ENCODE measurements at places on chromosomes 3 and 15. TPM values are rescaled to one million over a fixed set of nuclear protein-coding genes. Genes with fewer than 3 reads are reported as not detected.

DNA sequence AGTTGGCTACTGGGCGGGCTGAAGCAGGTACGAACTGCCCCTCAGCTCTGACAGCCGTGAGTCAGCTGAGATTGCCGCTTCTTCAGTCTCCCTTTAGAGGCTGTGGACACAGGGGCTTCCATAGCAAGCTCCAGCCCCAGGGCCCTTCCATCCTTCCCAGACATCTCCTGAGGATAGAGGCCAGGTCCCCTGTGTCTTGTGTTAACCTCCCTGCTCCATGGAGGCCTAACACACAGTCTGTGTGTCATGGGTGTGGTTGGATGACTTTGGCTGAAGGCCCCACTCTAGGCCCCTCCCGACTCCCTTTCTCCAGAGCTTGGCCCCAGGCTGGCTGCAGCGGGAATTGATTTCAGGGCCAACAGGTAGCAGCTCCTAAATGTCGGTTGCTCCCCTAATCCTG lies 116.1 kb upstream of the TLE3 start:
- no peak overlapping the region for H3K4me3 ChIP-seq
- H3K27ac ChIP-seq, result no peak overlapping the region
- H3K36me3 ChIP-seq, result no peaks in the 10 kb centered on the region
- DNase-seq, result no peak
- no peaks in the 10 kb centered on the region for H3K27me3 ChIP-seq
- H3K4me1 ChIP-seq, result no peaks in the 10 kb centered on the region

GRCh38 chr15:84785053-84785452 lies 32.1 kb upstream of the ALPK3 start:
- H3K36me3 ChIP-seq, result peaks cover 23% of the 10 kb centered on the region
- no peak overlapping the region for H3K4me3 ChIP-seq
- no peak for DNase-seq
- H3K27ac ChIP-seq, result no peak overlapping the region

DNA sequence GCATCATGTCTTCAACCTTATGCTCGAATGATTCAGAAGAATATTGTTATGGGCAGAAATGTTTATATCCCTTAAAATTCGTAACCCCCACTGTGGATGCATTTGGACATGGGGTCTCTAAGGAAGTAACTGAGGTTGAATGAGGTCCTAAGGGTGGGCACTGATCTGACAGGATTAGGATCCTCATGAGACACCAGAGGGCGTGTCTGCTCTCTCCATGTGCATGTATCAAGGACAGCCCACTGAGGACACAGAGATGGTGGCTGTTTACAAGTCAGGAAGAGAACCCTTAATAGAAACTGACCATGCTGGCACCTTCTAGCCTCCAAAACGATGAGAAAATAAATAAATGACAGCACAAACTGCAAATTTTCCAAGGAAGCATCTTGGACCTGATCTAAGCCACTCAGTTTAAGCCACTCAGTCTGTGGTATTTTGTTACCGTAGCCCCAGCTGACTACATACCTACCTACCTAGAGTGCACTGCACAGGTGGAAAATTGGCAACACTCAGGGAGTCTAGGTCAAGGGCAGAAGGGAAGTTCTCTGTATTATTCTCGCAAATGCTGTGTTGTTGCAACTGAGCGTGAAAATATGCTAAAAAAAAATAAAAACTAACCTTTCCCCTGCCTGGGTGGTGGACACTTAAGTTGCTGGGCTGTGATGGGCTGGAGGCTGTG lies 126.6 kb downstream of the TJP1 start:
- no peaks in the 10 kb centered on the region for H3K27me3 ChIP-seq
- no peak for DNase-seq
- H3K36me3 ChIP-seq, result peaks cover 8% of the 10 kb centered on the region
- H3K4me3 ChIP-seq, result no peak overlapping the region

DNA sequence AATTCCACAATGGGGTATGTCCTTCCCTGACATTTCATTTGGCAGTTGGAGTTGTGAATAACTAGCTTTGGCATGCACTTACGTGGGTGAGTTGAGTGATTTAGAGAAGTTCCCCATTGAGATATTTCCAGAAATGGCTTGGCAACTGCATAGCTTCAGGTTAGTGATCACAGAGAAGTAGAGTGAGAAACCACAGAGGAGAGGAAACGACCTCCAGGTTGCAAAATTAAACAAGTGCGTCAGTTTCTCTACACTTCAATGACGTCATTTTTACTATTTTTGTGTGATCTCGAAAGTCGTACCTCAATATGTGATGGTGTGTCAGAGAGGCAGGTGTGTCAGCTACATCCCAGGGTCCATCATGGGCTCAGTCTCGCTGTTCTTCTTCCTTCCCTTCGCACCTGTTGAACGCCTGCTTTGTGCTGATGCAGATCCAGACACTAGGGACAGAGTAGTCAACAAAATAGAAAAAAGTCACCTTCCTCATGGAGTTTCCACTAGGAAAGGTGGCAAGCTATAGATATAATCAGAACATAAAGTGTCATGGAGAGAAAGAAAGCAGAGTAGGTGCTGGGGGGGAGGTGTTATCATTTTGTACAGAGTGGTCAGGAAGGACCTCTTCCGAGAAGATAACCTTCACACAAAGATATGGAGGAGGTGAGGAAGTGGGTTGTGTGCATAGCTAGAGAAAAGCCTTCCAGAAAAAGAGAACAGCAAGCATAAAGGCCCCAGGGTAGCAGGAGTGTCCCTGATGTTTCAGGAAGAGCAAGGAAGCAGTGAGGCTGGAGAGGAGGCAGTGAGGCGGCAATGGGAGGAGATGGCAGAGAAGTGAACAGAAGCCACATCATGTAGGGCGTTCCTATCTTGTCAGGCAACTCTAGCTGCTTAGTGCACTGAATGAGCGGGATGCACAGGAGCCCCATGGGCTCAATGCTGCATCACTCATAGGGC lies 75.6 kb downstream of the MCTP2 start:
- no peak overlapping the region for H3K27ac ChIP-seq
- H3K4me3 ChIP-seq, result no peak overlapping the region
- DNase-seq, result no peak
- H3K27me3 ChIP-seq, result no peaks in the 10 kb centered on the region

DNA sequence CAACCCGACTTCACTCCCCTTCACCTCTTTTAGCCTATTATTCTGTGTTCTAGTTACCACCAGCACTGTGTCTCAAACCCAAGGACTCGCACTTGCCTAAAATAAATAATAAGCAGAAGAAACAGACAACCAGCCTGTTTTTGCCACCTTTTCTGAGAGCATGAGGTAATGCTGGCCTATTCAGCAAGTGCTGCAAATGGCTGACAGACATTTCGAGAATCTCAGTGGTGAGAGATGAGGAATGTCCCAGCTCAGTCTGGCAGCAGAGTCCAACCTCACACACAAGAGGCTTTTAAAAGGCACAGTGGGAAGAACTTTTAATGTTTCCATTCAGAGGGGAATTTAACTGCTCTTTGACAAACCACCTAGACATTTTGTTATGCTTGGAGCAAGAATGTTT lies 143.3 kb upstream of the GMNC start:
- no peaks in the 10 kb centered on the region for H3K36me3 ChIP-seq
- DNase-seq, result no peak
- no peaks in the 10 kb centered on the region for H3K4me1 ChIP-seq
- no peak overlapping the region for H3K4me3 ChIP-seq

- no peaks in the 10 kb centered on the region for H3K27me3 ChIP-seq
- H3K4me1 ChIP-seq, result no peaks in the 10 kb centered on the region
- H3K36me3 ChIP-seq, result peaks cover 12% of the 10 kb centered on the region
- H3K4me3 ChIP-seq, result no peak overlapping the region
Observed at GRCh38 chr3:65385805-65386204, 652.9 kb downstream of the MAGI1 start.

- H3K27ac ChIP-seq, result peak overlapping the region; percentile 72
- H3K4me3 ChIP-seq, result peak overlapping the region; percentile 74
- DNase-seq, result no peak
- H3K4me1 ChIP-seq, result peaks cover 16% of the 10 kb centered on the region
Observed at GRCh38 chr3:169811631-169812331, 889 bp upstream of the LRRIQ4 start.

DNA sequence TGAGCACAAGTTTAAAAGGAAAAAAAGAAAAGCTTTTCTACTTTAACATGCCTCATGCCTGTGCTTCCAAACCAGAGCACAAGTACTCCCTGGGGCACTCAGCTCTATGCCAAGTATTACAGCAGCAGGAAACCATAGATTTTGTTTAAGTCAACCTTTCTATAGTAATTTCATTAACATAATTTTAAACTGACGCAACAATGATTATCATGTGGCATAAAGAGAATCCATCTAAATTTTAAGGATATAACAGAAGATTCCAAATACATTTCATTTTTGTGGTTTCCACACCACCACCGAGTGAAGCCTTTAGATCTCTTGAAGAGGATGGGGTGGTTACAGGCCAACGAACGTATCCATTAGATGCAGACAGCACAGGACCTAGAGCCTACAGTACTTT lies 112.1 kb downstream of the TNIK start:
- no peak for DNase-seq
- peak overlapping the region; percentile 55 for H3K27ac ChIP-seq
- H3K4me1 ChIP-seq, result peaks cover 35% of the 10 kb centered on the region
- H3K27me3 ChIP-seq, result no peaks in the 10 kb centered on the region
- H3K4me3 ChIP-seq, result peak overlapping the region; percentile 34

- peaks cover 17% of the 10 kb centered on the region for H3K36me3 ChIP-seq
- H3K27me3 ChIP-seq, result no peaks in the 10 kb centered on the region
- no peaks in the 10 kb centered on the region for H3K4me1 ChIP-seq
- no peak overlapping the region for H3K27ac ChIP-seq
Observed at GRCh38 chr15:67585681-67586080, 43.2 kb downstream of the MAP2K5 start.

- H3K27me3 ChIP-seq, result no peaks in the 10 kb centered on the region
- no peak overlapping the region for H3K27ac ChIP-seq
- no peak overlapping the region for H3K4me3 ChIP-seq
- no peak for DNase-seq
- no peaks in the 10 kb centered on the region for H3K36me3 ChIP-seq
Observed at GRCh38 chr3:195248281-195248680, 22.7 kb downstream of the XXYLT1 start.

DNA sequence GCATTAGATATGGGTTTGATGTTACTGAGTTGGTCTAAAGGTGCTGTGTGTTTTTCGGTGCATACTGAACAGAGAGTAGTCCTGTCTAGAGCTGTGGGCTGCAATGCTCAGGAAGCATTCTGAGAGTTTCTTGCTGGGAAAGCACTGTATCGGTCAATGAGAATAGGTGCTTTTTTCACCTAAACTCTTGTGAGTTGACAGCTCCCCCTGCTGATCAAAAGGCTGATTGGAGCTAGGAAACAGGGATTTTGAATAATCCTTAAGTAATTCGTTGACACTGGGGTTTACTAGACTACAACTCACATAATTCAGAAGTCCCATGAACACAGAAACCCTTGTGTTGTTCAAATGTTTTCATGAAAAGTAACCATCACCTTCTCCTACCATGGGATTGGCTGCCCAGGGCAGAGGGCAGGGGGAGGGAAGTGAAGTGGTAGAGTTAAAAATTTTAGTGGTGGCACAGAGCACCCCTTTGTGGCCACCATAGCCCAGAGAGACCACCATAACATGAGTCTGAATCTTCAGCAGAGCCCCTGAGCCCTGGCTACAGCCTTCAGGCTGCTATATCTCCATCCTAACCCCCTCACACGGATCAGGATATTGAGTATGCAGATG lies 13.0 kb upstream of the MANF start:
- H3K4me1 ChIP-seq, result no peaks in the 10 kb centered on the region
- no peak for DNase-seq
- no peaks in the 10 kb centered on the region for H3K27me3 ChIP-seq
- no peak overlapping the region for H3K4me3 ChIP-seq
- H3K27ac ChIP-seq, result no peak overlapping the region
- H3K36me3 ChIP-seq, result no peaks in the 10 kb centered on the region

DNA sequence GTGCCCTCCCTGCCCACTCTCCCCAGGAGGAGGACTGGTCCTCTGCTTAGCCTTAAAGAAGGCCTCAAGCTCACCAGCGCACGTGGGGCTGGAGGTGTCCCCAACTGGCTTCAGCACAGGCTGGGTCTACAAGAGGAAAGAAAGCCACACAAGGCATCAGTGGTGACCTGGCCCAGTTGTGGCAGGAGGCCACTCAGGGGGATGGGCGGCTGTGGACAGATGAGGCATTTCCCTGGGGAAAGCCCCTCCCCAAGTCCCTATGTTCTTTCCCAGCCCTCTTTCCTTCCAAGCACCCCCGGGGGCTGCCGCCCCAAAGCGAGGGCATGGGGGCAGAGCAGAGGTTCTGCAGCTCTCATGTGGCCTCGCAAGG lies 155.2 kb upstream of the TLE3 start:
- H3K27ac ChIP-seq, result no peak overlapping the region
- H3K36me3 ChIP-seq, result no peaks in the 10 kb centered on the region
- H3K27me3 ChIP-seq, result no peaks in the 10 kb centered on the region
- DNase-seq, result no peak

Gene RPSA
- 429 TPM for total RNA-seq

Gene AQR
- total RNA-seq, result 19.6 TPM

Gene ARGFX
- total RNA-seq, result not detected

Gene UQCC5
- total RNA-seq, result 8.7 TPM

Gene HHLA2
- not detected for total RNA-seq

Gene RTP4
- total RNA-seq, result 0.63 TPM

Data from thoracic aorta (tissue), 2 donors.